Aorta (tissue), 5 donors: ENCODE measurements at places on chromosomes 6 and 20. TPM values are rescaled to one million over a fixed set of nuclear protein-coding genes. Genes with fewer than 3 reads are reported as not detected.

Gene SIM1
- polyA plus RNA-seq = not detected

Gene SRSF12
- 0.25 TPM for polyA plus RNA-seq

Gene UBE2J1
- 29.7 TPM for polyA plus RNA-seq

Gene RGL2
- polyA plus RNA-seq = 20.3 TPM

Gene GRM1
- polyA plus RNA-seq = 0.25 TPM

Gene LTA
- not detected for polyA plus RNA-seq

Gene WFDC13
- not detected for polyA plus RNA-seq

Gene ARMH2
- not detected for polyA plus RNA-seq

Gene HLA-DQB1
- 28.5 TPM for polyA plus RNA-seq

Gene PLAGL2
- 1.8 TPM for polyA plus RNA-seq

Gene KIF25
- not detected for polyA plus RNA-seq
